ENCODE measurements at places on chromosomes 13 and 19.

DNA sequence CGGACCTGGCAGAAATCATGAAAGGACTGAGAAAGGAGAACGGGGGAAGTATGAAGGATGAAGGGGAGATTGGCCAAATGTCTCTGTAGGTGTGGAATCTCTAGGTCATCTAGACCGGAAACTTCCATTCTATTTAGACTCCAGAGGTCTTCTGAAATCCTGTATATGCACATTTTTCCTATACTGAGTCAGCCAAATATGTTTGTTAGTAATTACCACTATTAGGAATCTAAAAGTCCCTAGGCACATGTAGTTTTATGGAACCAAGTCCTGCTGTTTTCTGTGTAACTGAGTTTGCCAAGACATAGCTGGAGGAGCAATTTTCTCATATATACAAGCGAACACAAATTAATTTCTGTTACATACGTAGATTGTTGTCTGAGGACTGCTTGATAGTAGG lies 498.1 kb downstream of the GPC5 start:
- H3K4me1 ChIP-seq = no peaks in the 10 kb centered on the region
- no peaks in the 10 kb centered on the region for H3K27me3 ChIP-seq
- H3K36me3 ChIP-seq = no peaks in the 10 kb centered on the region
- no peak overlapping the region for H3K27ac ChIP-seq
- no peak for DNase-seq

GRCh38 chr13:100544866-100545683 lies 43.5 kb downstream of the GGACT start:
- H3K4me1 ChIP-seq = peaks cover 4% of the 10 kb centered on the region
- H3K27ac ChIP-seq = no peak overlapping the region
- H3K4me3 ChIP-seq = no peak overlapping the region

DNA sequence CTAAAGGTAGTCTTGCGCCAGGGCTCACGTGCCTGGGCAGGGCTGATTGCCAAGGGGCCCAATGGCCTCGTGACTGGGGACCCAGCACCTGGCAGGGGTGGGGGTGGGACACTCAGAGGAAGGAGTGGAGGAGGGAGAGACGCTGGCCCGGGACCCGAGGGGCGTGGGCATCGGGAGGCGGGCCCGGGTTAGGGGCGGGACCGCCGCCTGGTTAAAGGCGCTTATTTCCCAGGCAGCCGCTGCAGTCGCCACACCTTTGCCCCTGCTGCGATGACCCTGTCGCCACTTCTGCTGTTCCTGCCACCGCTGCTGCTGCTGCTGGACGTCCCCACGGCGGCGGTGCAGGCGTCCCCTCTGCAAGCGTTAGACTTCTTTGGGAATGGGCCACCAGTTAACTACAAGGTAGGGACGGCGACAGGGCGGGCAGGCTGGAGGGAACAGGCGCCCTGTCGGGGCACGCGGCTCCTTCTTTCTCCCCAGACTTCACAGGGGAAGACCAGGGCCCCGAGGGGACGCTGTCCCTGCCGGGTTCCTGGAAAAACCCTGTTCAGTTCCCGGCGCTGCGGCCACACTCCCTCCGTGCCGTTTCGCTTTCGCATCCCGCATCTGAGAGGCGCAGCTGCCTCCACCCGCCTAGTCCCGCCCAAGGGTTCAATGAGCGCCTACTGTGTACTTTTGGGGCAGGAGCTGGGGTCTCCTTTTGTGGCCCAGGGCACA lies at the start of gene IFI30:
IFI30 (plus strand) TSS at position 242 of the 717 bp plus-strand sequence; CDS start at position 271, 29 bp downstream.
- H3K4me3 ChIP-seq = peak within 1 kb of the TSS; percentile 83
- peak within 1 kb of the TSS; percentile 75 for H3K27ac ChIP-seq
- H3K36me3 ChIP-seq = peaks cover 18% of the 10 kb centered on the region
- no peaks in the 10 kb centered on the region for H3K27me3 ChIP-seq
- peaks cover 15% of the 10 kb centered on the region for H3K4me1 ChIP-seq
- DNase-seq = peak; percentile 70

- H3K27me3 ChIP-seq = peaks cover 40% of the 10 kb centered on the region
- DNase-seq = no peak
- H3K36me3 ChIP-seq = no peaks in the 10 kb centered on the region
- H3K4me1 ChIP-seq = no peaks in the 10 kb centered on the region
Measured at GRCh38 chr13:110330491-110331011, 23.5 kb downstream of the COL4A2 start.

- H3K36me3 ChIP-seq = peaks cover 21% of the 10 kb centered on the region
- no peaks in the 10 kb centered on the region for H3K27me3 ChIP-seq
- no peaks in the 10 kb centered on the region for H3K4me1 ChIP-seq
Measured at GRCh38 chr19:5103812-5104410, 135.0 kb downstream of the KDM4B start.

DNA sequence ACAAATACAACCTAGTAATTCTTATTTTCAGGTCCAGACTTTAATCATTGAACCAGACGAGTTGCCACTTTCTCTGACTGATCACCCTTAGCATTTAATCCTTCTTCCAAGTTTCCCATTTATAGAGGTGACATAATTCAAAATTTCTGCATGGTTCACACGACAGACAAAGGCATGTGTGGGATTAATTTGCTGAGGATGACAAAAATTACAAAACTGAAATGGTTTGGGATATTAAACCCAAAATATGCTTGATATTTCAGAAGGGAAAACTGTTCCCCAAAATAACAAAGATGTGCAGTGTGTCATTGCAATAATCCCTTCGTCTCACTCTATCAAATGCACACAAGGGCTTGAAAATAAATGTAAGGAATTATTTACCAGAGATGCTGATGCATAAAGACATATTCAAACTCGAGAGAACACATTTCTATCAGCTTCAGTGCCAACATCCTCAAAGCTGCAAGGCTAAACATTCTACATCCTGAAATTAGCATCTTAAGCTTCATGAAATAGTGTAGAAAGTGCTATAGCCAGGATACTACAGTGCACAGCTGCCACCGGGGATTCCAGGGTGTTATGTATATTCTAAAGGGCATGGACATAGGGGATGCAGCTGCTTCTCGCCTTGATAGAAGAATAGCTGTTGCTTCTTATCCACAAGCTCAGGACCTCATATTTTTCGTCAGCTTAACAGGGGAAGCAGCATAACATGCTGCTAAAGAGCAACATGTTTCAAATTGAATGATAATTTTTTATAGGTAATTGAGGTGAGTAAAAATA lies 198.7 kb upstream of the SLITRK1 start:
- H3K36me3 ChIP-seq = no peaks in the 10 kb centered on the region
- no peak for DNase-seq
- no peaks in the 10 kb centered on the region for H3K27me3 ChIP-seq
- no peak overlapping the region for H3K27ac ChIP-seq
- H3K4me1 ChIP-seq = no peaks in the 10 kb centered on the region
- H3K4me3 ChIP-seq = no peak overlapping the region

GRCh38 chr13:20291675-20292074 lies 59.6 kb upstream of the GJB6 start:
- no peaks in the 10 kb centered on the region for H3K36me3 ChIP-seq
- no peak overlapping the region for H3K27ac ChIP-seq
- DNase-seq = no peak
- no peaks in the 10 kb centered on the region for H3K4me1 ChIP-seq

- DNase-seq = no peak
- H3K4me1 ChIP-seq = peaks cover 7% of the 10 kb centered on the region
- H3K27ac ChIP-seq = no peak overlapping the region
- H3K4me3 ChIP-seq = no peak overlapping the region
Measured at GRCh38 chr13:32028711-32029110, 2.9 kb upstream of the FRY start.

- H3K4me1 ChIP-seq = peaks cover 14% of the 10 kb centered on the region
- no peak overlapping the region for H3K4me3 ChIP-seq
- peaks cover 2% of the 10 kb centered on the region for H3K36me3 ChIP-seq
- H3K27ac ChIP-seq = no peak overlapping the region
- peaks cover 72% of the 10 kb centered on the region for H3K27me3 ChIP-seq
- DNase-seq = no peak
Measured at GRCh38 chr19:10009714-10010224, 535 bp downstream of the COL5A3 start.

GRCh38 chr13:79124183-79124582 lies 281.9 kb downstream of the RBM26 start:
- no peaks in the 10 kb centered on the region for H3K4me1 ChIP-seq
- no peak overlapping the region for H3K4me3 ChIP-seq
- no peak overlapping the region for H3K27ac ChIP-seq

DNA sequence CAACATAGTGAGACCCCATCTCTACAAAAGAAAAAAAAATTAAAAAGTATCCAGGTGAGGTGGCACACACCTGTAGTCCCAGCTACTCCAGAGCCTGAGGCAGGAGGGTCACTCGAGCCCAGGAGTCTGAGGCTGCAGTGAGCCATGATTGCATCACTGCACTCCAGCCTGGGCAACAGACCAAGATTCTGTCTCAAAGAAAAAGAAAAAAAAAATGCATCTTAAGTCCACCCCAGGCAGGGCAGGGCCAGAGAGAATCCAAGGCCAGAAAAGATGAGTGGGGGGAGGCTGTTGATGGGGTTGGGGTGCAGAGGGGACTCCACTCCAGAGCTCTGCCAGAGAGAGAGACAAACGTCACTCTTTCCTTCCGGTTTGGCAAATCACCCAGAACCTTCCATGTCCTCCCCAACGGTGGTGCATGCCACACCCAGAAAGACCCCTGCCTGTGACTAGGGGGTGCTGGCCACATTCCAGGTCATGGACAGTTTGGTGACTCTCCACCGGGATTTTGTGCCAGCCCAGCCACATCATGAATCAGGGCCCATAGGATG lies 431 bp downstream of the FUT3 start:
- no peak for DNase-seq
- no peak overlapping the region for H3K27ac ChIP-seq
- H3K36me3 ChIP-seq = no peaks in the 10 kb centered on the region
- H3K4me3 ChIP-seq = no peak overlapping the region
- no peaks in the 10 kb centered on the region for H3K4me1 ChIP-seq
- H3K27me3 ChIP-seq = peaks cover 4% of the 10 kb centered on the region

DNA sequence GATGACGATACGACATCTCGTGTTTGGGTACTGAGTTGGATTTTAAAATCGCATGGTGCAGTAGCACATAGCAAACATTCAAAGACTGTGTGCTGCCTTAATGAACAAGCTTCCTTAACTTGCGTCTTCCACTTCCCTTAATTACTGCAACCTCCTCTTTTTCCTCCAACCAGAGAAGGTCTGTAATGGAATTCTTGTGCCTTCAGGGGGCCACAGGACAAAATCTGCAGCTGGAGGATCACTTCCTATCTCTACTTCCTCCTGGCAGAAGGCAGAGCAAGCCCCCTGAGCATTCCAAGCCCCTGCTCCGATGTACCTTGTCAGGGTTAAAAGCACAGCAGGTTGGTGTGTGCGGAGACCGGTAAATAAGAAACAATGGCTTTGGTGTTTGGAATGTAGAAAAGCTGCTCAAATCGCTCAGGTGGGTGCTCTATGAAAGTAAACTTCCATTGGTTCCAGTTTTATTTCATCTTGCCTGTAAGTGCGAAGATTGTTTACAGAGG lies 151.3 kb upstream of the UQCRFS1 start:
- H3K27me3 ChIP-seq = peaks cover 61% of the 10 kb centered on the region
- H3K27ac ChIP-seq = no peak overlapping the region
- H3K36me3 ChIP-seq = no peaks in the 10 kb centered on the region
- DNase-seq = no peak
- H3K4me1 ChIP-seq = no peaks in the 10 kb centered on the region
- H3K4me3 ChIP-seq = no peak overlapping the region

- H3K27me3 ChIP-seq = peaks cover 3% of the 10 kb centered on the region
- DNase-seq = no peak
- H3K4me3 ChIP-seq = no peak overlapping the region
- H3K36me3 ChIP-seq = no peaks in the 10 kb centered on the region
- no peaks in the 10 kb centered on the region for H3K4me1 ChIP-seq
Measured at GRCh38 chr13:108433976-108434755, 164.6 kb downstream of the TNFSF13B start.

DNA sequence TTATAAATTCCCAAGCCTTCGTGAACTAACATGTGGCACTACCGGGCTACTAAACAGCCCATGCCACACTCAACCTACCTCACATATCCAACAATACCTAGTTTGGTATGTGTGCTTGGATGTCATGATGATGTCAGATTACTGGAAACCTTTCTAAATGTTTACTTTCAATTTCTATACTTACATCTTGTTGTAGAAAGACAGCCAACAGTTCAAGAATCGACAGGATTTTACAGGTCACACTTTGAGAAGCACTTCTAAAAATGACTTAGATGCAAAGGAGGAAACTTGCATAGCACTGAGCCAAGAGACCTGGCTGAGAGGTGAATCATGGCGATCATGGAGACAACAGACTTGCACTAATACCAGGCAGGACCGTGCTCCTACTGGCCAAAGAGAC lies 209.9 kb downstream of the COL4A1 start:
- no peak overlapping the region for H3K4me3 ChIP-seq
- H3K27ac ChIP-seq = no peak overlapping the region
- peaks cover 4% of the 10 kb centered on the region for H3K4me1 ChIP-seq
- DNase-seq = no peak
- peaks cover 8% of the 10 kb centered on the region for H3K27me3 ChIP-seq
- no peaks in the 10 kb centered on the region for H3K36me3 ChIP-seq

- H3K27ac ChIP-seq = no peak overlapping the region
- peak; percentile 35 for DNase-seq
- peaks cover 31% of the 10 kb centered on the region for H3K4me1 ChIP-seq
- peaks cover 3% of the 10 kb centered on the region for H3K36me3 ChIP-seq
Measured at GRCh38 chr19:16441661-16442162, 30.1 kb downstream of the EPS15L1 start.

- no peak for DNase-seq
- peaks cover 11% of the 10 kb centered on the region for H3K4me1 ChIP-seq
- peak overlapping the region; percentile 80 for H3K27ac ChIP-seq
- peaks cover 10% of the 10 kb centered on the region for H3K36me3 ChIP-seq
- peaks cover 3% of the 10 kb centered on the region for H3K27me3 ChIP-seq
- peak overlapping the region; percentile 86 for H3K4me3 ChIP-seq
Measured at GRCh38 chr19:11504502-11505031, 1.1 kb downstream of the ZNF653 start.

- H3K36me3 ChIP-seq = peaks cover 61% of the 10 kb centered on the region
- no peak for DNase-seq
- peak overlapping the region; percentile 75 for H3K27ac ChIP-seq
- peaks cover 75% of the 10 kb centered on the region for H3K4me1 ChIP-seq
- H3K4me3 ChIP-seq = no peak overlapping the region
Measured at GRCh38 chr13:27259831-27260230, 8.5 kb downstream of the RPL21 start.

GRCh38 chr13:76730220-76730619 lies 156.0 kb downstream of the KCTD12 start:
- no peak overlapping the region for H3K4me3 ChIP-seq
- no peaks in the 10 kb centered on the region for H3K27me3 ChIP-seq
- no peak for DNase-seq
- H3K4me1 ChIP-seq = no peaks in the 10 kb centered on the region

- H3K4me1 ChIP-seq = peaks cover 3% of the 10 kb centered on the region
- H3K27ac ChIP-seq = no peak overlapping the region
- H3K27me3 ChIP-seq = no peaks in the 10 kb centered on the region
Measured at GRCh38 chr13:42215578-42216421, 56.2 kb upstream of the AKAP11 start.

DNA sequence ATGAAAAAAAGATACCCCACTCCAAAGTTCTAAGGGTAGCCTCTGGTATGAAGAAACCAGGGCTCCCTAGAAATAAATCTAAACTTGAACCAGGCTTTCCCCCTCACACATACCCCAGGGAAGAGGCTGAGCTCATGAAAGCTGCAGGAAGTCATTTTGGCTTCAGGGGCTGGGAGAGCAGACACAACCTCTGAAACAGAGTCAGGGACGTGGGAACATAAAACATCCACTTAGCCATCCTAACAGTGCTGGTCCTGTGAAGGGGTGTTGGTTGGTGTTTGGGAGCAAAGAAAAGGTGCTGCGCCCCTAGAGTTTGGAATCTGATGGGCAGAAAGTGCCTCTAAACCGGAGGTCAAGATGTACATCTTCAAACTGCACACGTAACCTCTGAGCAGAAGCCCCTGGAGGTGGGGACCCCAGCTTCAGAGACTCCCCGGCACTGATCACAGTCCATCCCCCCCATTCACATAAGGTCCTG lies 15.8 kb downstream of the RAB3D start:
- H3K4me3 ChIP-seq = peak overlapping the region; percentile 47
- H3K27ac ChIP-seq = peak overlapping the region; percentile 73
- H3K4me1 ChIP-seq = peaks cover 20% of the 10 kb centered on the region
- DNase-seq = no peak
- peaks cover 29% of the 10 kb centered on the region for H3K27me3 ChIP-seq
